Urinary bladder (tissue), 4 donors: ENCODE measurements at places on chromosomes 4 and X. TPM values are rescaled to one million over a fixed set of nuclear protein-coding genes. Genes with fewer than 3 reads are reported as not detected.

DNA sequence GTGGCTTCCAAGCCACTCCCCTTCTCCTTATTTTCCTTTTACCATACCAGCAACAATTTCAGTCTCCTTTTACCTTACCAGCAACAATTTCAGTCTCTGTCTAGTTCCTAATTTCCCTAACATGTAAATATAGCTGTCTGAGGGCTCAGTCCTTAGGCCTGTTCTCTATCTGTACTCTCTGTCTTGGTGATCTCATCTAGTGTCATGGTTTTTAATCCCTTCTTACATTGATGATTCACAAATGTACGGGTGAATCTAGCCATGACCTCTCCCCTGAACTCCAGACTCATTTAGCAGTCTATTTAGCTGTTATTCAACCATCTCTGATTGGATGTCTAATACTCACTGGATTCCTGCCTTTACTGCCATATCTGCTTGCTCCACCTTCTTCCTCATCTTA lies 7.2 kb downstream of the IL15 start:
- DNase-seq, result no peak

DNA sequence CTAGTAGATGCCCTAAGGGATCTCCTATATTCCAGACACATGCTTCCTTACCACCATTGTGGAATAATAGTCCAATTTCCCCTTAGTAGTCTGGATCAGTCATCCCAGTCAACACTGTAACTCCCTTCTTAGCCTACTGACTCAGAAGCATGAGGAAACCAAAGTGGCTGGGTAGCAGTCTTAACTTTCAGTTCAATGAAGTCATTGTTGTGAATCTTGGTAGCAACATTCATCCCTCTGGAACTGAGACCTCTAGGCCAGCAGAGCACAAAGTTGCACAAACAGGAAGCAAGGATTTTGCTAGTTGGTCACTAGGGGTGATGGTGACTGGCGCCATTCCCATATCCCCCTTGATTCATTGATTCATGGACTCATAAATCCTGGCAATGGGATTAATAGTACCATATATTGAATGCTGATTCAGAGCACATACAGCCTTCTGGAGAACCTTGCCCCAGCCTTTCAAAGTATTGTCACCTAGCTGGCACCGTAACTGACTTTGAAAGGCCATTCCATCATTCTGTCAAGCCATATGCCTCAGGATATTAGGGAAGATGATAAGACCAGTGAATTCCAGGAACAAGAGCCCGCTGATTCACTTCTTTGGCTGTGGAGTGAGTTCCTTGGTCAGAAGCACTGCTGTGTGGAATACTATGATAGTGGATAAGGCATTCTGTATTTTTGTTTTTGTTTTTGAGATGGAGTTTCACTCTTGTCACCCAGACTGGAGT lies 19.7 kb upstream of the GPAT3 start:
- no peak for DNase-seq

GRCh38 chr4:152909901-152910300 lies 26.2 kb upstream of the FHDC1 start:
- DNase-seq, result no peak

DNA sequence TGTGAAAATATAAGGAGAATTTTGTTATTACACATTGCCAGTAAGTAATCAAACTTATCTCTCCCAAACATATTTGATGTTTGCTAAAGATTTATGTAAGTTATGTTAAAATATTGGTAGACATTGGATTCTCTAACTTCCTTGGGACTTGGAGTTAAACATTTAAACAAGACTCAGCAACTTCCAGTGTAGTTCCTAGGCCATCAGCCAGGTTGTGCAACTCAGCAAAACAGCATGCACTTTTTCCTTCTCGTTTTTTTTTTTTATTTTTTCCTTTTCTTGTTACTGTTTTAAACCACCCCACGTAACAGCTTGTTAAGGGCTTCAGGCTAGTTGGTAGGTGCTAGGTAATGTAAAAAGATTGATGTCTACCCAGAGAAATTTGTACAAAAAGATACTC lies 510.4 kb downstream of the ANKRD50 start:
- no peak for DNase-seq

- DNase-seq, result no peak
These were observed 735 bp downstream of the NRK start for GRCh38 chrX:105823092-105823455.

- DNase-seq, result no peak
These were observed 46.5 kb downstream of the EVC start for GRCh38 chr4:5757536-5757935.

GRCh38 chr4:140054861-140055260 lies 99.1 kb downstream of the MAML3 start:
- DNase-seq, result no peak

- no peak for DNase-seq
These were observed 10.4 kb upstream of the GPC3 start for GRCh38 chrX:133995759-133996158.

DNA sequence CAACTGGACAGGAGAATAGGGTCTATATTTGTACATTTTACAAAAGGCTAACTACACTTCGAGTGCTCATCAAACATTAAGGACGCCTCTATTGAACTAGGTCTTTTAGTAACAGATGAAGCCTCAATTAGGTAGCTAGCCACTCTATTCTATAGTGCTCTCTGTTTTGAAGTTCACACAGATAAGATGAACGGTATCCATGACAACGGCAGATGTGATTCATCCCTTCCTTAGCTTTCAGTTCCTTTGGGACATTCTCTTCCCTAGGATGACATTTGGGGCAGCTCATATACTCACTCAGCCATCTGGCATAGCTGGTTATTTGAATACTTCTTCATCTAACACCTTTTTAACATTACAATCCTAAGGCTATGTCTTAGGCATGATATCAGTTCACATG lies 62.4 kb upstream of the WDFY3 start:
- no peak for DNase-seq

GRCh38 chr4:28287831-28288233 lies 1427.2 kb downstream of the STIM2 start:
- no peak for DNase-seq

DNA sequence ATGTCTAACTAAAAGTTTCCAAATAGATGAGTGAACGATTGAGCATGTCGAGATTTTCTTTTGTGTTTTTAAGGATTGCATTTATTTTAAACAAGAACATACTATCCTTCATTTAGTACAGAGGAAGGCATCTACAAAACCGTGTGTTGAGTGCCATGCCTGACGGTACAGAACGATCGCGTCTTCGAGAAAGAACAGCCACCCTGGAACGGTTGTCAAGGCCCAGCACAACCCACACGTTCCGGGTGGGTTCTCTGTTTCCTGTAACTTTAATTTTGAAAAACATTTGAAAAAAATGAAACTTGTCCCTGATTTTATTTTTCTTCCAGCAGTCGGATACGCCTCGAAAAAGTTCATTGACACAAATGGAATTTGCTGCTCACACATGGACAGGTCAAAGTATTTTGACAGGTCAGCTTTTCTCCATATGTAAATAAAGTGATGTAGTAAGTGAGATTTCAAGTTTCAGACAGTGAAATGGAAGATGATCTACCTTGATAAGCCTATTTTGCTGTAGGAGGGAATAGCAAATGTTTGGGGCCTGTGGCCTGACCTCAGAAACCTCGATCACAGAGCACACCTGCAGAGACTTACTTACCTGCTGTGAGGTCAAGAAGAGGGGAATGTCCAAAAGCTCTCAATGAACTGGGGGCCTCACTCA lies 24.4 kb upstream of the CYP4V2 start:
- no peak for DNase-seq

DNA sequence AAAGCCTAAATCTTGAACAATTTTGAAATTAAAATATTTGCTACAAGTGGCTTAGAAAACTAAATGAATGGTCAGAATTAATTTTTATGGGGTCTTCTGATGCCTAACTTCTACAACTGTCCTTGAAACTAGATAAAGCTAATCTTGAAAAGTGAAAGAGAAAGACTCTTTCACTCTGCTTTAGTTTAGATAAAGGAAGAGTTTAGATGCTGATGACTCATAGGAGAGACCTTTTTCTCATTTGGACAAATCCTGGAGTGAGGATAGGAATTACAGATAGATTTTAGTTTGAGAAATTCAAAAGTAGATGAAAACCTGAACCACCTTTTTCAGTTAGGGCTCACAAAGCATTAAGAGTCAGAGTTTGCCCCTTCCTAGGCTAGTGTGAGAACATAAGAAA lies 342.3 kb upstream of the GRID2 start:
- DNase-seq, result no peak

- no peak for DNase-seq
These were observed 8.1 kb downstream of the ETDB start for GRCh38 chrX:135112096-135112729.

GRCh38 chrX:42943051-42943974 lies 165.3 kb upstream of the PPP1R2C start:
- DNase-seq, result no peak

GRCh38 chr4:55442541-55442940 lies 46.8 kb downstream of the TMEM165 start:
- DNase-seq, result no peak

DNA sequence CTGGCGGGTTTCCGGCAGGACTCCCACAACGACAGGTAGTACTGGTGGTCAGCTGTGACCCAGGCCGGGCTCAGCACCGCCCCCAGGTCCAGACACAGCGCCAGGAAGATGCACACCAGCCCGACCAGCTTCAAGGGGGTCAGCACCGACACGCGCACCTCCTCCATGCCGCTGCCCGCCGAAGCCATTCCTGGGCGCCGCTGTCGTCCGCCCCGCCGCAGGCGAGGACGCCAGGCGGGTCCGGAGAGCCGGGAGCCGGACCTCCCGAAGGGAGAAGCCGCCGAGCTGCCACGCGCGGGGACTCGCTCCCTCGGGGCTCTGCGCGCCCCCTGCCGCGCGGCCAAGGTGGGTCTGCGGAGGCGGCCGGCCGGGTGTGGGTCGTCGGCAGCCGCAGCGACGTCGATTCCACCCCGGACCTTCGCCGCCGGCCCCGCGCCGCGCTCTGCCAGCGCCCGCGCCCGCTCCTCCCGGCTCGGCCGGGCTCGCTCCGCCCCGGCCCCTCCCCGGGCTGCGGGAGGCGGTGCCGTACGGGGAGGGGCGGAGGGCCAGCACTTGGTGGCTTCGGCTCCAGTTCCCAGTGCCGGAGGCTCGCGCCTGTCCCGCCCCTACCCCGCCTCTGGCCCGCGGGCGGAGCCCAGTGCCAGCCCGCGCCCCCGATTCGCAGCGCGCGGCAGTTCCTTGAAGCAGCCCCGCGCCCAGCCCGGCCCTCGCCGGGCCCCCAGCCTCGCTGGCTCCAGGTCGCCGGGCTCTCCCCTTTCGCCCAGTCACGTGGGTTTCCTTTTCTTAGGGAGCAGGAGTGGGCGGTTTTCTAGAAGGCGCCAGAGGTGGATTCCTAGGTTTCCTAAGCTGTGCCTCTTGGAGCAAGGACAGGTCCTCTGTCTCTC lies at the start of gene TMEM47:
TSS of gene TMEM47 (minus strand) at position 444 of the 884 bp plus-strand sequence. CDS start at position 188, 256 bp downstream.
- no peak for DNase-seq

DNA sequence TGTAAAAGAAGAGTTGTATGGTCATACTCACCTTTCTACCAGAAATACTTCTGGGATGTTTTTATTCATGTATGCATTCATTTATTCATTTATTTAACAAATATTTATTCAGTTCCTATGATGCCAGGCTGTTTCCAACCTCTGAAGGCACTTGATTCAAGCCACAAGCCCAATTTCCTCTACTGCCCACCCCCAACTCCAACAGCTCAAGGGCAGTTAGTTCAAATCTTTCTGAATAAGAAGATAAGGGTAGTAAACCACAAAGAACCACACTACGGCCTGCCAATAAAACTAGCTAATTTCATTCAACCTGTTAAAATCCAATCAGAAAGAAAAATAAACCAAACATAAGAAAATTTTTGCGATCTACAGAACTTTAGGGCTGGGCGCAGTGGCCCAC lies 31.2 kb downstream of the LRBA start:
- no peak for DNase-seq

The PWWP3B gene
- 0.24 TPM for polyA plus RNA-seq

The GPRASP3 gene
- polyA plus RNA-seq, result 4.4 TPM

The SRPX2 gene
- 26.4 TPM for polyA plus RNA-seq

The SOWAHD gene
- polyA plus RNA-seq, result 0.25 TPM

The ETNPPL gene
- 0.10 TPM for polyA plus RNA-seq

The TMPRSS11A gene
- not detected for polyA plus RNA-seq

The TKTL2 gene
- not detected for polyA plus RNA-seq

The PPEF2 gene
- not detected for polyA plus RNA-seq

The TRAM1L1 gene
- polyA plus RNA-seq, result 2.6 TPM

The GPC3 gene
- polyA plus RNA-seq, result 22.1 TPM

The CXCL11 gene
- polyA plus RNA-seq, result 0.06 TPM
